ENCODE measurements at places on chromosomes 6 and 20. TPM values are rescaled to one million over a fixed set of nuclear protein-coding genes. Genes with fewer than 3 reads are reported as not detected.

Gene ECT2L
- 1.6 TPM for total RNA-seq

Gene CNBD2
- 3.7 TPM for total RNA-seq

Gene ZCCHC3
- 11.8 TPM for total RNA-seq

Gene RSPO4
- not detected for total RNA-seq

Gene MYCT1
- 15.0 TPM for total RNA-seq

Gene GFRAL
- total RNA-seq: not detected

Gene UNC93A
- not detected for total RNA-seq

Gene RWDD2A
- 3.3 TPM for total RNA-seq

Gene CALHM5
- total RNA-seq: 2.1 TPM

- H3K4me1 ChIP-seq: no peaks in the 10 kb centered on the region
- H3K4me3 ChIP-seq: no peak overlapping the region
- no peaks in the 10 kb centered on the region for H3K36me3 ChIP-seq
- no peak overlapping the region for H3K27ac ChIP-seq
- DNase-seq: no peak
- no peaks in the 10 kb centered on the region for H3K27me3 ChIP-seq
These were observed 523.8 kb upstream of the FLRT3 start for GRCh38 chr20:14861028-14861699.

DNA sequence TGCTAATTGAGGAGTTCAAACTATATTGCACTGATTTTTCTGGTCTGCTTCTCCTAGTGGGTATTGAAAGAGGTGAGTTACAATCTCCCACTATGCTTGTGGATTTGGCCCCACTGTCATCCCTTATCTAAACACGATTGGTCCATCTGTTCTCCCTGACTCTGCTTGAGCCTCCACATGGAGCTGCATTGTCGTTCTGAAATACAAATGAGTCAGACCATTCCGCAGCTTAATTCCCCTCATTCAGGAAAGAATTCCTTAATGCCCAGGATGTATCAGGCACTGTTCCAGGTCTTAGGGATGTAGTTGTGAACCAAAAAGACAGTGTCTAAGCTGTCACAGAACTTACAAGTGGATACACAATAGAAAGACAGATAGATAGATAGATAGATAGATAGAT, 461.9 kb downstream of the QKI start:
- H3K27me3 ChIP-seq: no peaks in the 10 kb centered on the region
- no peak overlapping the region for H3K27ac ChIP-seq
- H3K4me1 ChIP-seq: no peaks in the 10 kb centered on the region

DNA sequence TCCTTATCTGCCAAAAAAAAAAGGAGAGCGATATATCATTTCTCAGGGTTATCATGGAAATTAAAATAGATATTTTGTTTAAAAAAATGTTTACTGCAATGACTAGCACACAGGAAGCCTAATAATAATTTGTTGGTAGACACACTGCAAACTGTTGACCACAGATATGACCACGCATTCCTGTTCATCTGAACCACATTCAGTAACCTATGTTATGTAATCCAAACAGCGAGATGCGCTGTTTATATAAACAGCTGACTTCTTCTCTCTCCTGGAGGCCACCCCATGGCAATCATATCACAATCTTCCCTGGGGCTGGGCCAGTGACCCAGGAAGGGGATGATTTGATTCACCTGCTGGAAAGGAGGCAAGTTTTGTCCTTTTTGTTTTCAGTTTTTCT, 129.3 kb upstream of the UST start:
- no peak overlapping the region for H3K4me3 ChIP-seq
- no peaks in the 10 kb centered on the region for H3K4me1 ChIP-seq
- H3K36me3 ChIP-seq: no peaks in the 10 kb centered on the region
- no peak for DNase-seq
- H3K27ac ChIP-seq: no peak overlapping the region

DNA sequence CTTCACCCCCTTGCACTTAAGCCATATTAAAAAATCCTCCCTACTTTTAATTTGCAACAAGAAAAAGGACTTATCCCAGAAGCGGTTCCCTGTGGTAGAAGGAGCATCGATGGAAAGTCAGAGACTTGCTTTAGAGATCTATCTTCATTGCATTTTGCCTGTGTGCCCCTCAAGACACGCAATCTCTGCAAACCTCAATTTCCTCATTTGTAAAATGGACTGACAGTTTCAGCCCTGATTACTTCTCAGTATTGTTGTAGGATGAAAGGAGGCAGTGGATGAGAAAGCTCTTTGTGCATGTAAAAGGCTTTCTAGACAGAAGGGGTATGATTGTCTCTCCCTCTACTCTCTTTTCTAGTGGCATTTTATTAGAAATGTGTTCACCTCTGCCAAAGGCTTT, 410.2 kb downstream of the CDC5L start:
- no peaks in the 10 kb centered on the region for H3K36me3 ChIP-seq
- H3K4me3 ChIP-seq: no peak overlapping the region
- H3K27me3 ChIP-seq: peaks cover 36% of the 10 kb centered on the region
- no peak overlapping the region for H3K27ac ChIP-seq

- H3K4me3 ChIP-seq: no peak overlapping the region
- no peak overlapping the region for H3K27ac ChIP-seq
- peaks cover 75% of the 10 kb centered on the region for H3K27me3 ChIP-seq
- H3K4me1 ChIP-seq: no peaks in the 10 kb centered on the region
These were observed 5.6 kb upstream of the PHACTR1 start for GRCh38 chr6:12710921-12711320.

DNA sequence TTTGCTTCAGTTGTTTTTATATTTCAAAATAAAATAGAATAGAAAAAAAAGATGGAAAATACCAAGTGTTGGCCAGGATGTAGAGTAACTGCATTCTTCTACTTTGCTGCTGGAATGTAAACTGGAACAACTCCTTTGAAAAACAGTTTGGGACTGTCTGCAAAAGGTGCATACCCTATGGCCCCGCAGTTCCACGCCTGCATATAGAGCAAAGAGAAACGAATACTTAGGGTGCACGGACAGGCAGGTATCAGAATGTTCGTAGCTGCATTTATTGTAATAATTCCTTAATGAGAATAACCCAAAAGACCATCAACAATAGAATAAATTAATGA, 603 bp upstream of the RAB23 start:
- H3K27ac ChIP-seq: peak overlapping the region; percentile 88
- peaks cover 22% of the 10 kb centered on the region for H3K4me1 ChIP-seq
- no peak for DNase-seq
- no peaks in the 10 kb centered on the region for H3K27me3 ChIP-seq

DNA sequence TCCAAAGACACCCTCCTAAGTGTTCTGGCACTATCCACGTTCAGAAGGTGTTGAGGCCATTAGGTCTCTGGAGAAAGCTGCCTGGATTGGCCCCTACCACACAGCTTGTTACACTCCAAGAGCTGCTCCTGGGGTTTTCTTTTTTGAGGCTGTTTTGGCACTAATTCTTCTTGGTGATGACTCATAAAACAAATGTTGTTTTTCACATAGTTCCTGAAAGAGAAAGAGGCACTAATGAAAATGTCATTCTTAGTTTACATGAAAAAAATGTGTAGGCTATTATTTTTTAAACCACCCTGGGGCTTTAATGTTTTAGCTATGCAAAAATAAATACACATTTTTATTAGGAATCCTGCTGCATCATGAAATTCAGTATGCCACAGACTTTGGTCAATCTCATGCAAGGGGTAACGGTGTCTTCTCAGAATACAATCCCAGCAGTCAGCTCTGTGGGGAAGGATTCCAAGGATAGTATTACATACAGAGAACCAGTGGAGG, 38.1 kb downstream of the TBPL1 start:
- no peak overlapping the region for H3K27ac ChIP-seq
- H3K4me1 ChIP-seq: peaks cover 35% of the 10 kb centered on the region
- no peak overlapping the region for H3K4me3 ChIP-seq
- H3K27me3 ChIP-seq: no peaks in the 10 kb centered on the region
- peaks cover 51% of the 10 kb centered on the region for H3K36me3 ChIP-seq
- DNase-seq: no peak

DNA sequence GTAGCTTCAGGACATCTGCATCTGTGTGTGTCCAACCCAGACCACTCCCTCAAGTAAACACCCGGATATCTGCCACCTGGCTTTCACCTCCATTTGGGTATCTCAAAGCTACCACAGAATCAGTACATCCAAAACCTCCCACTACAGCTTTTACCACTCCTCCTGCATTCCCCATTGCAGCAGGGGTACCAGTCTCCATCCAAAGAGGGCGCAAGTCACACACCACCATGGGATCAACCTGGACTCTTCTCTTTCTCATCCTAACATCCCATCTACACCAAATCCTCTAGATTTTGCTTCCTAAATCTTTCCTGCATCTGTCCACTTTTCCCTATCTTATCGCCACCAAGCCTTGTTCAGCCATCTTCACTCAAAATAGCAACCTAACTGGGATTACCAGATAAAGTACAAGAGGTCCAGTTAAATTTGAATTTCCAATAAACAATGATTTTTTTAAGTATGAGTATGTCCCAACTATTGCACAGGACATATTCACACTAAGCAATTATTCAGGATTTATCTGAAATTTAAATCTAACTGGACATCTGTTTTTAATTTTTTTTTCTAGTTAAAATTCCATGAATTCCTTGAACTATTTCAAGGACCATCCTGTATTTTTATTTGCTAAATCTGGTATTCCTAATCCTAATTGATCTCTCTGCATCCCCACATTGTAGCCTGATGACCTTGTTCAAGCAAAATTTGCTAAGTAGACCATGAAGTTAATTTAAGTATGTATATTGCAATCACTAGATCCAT, 164.3 kb upstream of the MLN start:
- H3K36me3 ChIP-seq: no peaks in the 10 kb centered on the region
- no peaks in the 10 kb centered on the region for H3K4me1 ChIP-seq
- no peak overlapping the region for H3K4me3 ChIP-seq
- H3K27ac ChIP-seq: no peak overlapping the region

DNA sequence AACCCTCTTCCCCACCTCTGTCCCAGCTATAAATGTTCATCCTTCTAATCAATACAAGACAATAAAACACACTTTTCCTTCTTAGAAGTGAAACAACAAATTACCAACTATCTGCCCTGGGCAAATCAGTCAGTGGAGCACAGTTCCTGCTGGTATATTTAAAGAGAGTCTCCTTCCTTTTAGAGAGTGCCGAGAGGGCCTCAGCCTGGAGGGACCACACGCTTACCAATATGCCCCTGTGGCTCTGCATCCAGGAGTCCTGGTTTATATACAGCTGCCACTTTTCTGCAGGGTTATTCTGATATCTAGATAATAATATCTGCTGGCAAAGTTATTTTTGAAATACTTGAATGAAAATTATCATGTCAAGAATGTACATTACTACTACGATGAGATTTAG, 87.4 kb upstream of the KCNK16 start:
- DNase-seq: no peak
- H3K27ac ChIP-seq: no peak overlapping the region
- H3K27me3 ChIP-seq: no peaks in the 10 kb centered on the region
- no peak overlapping the region for H3K4me3 ChIP-seq
- H3K4me1 ChIP-seq: peaks cover 4% of the 10 kb centered on the region
- H3K36me3 ChIP-seq: no peaks in the 10 kb centered on the region

GRCh38 chr6:100785982-100786381, 95.1 kb downstream of the ASCC3 start:
- H3K4me1 ChIP-seq: no peaks in the 10 kb centered on the region
- H3K27me3 ChIP-seq: no peaks in the 10 kb centered on the region
- H3K4me3 ChIP-seq: no peak overlapping the region

DNA sequence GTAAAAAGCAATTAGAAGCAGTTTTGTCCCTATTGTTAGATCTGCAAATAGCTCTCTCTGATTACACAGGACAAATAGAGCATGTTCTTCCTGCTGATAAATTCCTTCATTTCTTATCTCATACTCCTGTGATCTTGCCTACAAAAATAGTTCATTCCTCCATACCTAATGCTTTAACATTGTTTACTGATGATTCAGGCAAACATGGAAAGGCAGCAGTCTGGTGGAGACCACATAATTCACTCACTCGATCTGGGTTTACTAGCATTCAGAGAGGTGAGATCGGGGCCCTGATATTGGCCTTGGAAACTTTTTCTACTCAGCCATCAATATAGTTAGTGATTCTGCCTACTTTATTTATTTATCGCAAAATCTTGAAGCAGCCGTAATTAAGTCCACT, 20.2 kb downstream of the HLA-DPA1 start:
- H3K4me3 ChIP-seq: no peak overlapping the region
- no peak for DNase-seq
- H3K36me3 ChIP-seq: no peaks in the 10 kb centered on the region
- H3K27me3 ChIP-seq: peaks cover 6% of the 10 kb centered on the region

- no peak for DNase-seq
- no peak overlapping the region for H3K4me3 ChIP-seq
- H3K36me3 ChIP-seq: no peaks in the 10 kb centered on the region
- no peaks in the 10 kb centered on the region for H3K4me1 ChIP-seq
- peaks cover 8% of the 10 kb centered on the region for H3K27me3 ChIP-seq
- H3K27ac ChIP-seq: peak overlapping the region; percentile 51
These were observed 46.8 kb upstream of the RNF146 start for GRCh38 chr6:127219869-127220268.

GRCh38 chr20:64031822-64032314, 4.1 kb upstream of the C20orf204 start:
- no peak overlapping the region for H3K4me3 ChIP-seq
- peaks cover 10% of the 10 kb centered on the region for H3K4me1 ChIP-seq
- DNase-seq: no peak
- H3K36me3 ChIP-seq: peaks cover 81% of the 10 kb centered on the region
- H3K27ac ChIP-seq: no peak overlapping the region

DNA sequence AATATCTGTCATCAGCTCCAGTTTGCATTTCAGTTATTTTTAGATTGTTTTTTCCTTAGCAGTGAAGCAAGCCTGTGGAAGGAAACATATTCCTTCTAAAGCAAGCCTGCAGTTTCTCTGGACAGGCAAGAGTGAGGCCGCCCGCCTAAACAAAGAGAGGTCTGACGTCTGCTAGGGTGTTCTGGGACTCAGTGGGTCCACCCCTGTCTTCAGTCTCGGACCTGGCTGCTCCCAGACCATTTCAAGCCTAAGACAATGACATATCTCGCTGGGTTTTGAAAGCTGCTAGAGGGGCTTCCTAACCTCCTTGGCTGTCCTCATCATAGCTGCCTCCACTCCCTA, 36.8 kb upstream of the RNF24 start:
- H3K4me3 ChIP-seq: no peak overlapping the region
- H3K27ac ChIP-seq: peak overlapping the region; percentile 78
- no peaks in the 10 kb centered on the region for H3K27me3 ChIP-seq
- no peaks in the 10 kb centered on the region for H3K36me3 ChIP-seq
- peaks cover 34% of the 10 kb centered on the region for H3K4me1 ChIP-seq

DNA sequence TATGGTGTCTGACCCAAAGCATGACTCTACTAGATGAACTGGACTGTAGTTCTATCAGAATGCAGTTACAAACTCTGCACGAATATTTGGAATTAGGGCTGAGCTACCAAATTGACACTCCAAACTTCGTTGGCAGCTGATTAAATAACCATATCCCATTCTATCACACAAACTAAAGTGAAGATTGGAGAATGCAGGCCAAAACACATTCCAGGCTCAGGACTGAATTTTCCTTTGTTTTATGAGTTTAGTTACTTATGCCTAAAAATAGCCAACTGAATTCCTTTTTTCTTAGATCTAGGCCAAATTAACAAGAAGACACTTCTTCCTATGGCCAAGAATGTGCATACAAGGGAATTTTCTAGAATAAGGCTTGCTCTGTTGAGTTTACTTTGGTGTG, 9.7 kb upstream of the KIAA0408 start:
- H3K27me3 ChIP-seq: no peaks in the 10 kb centered on the region
- no peaks in the 10 kb centered on the region for H3K36me3 ChIP-seq
- no peak overlapping the region for H3K4me3 ChIP-seq
- H3K27ac ChIP-seq: no peak overlapping the region

Data from left ventricle myocardium inferior (tissue), 1 donor.